Kidney (tissue), 22 donors: ENCODE measurements at places on chromosomes 6 and 20. TPM values are rescaled to one million over a fixed set of nuclear protein-coding genes. Genes with fewer than 3 reads are reported as not detected.

The MOCS3 gene
- total RNA-seq = 5.1 TPM

- no peaks in the 10 kb centered on the region for H3K27me3 ChIP-seq
- H3K4me3 ChIP-seq = no peak overlapping the region
- no peak for DNase-seq
- H3K36me3 ChIP-seq = no peaks in the 10 kb centered on the region
- H3K4me1 ChIP-seq = no peaks in the 10 kb centered on the region
Observed at GRCh38 chr6:71072508-71072907, 115.6 kb upstream of the B3GAT2 start.

- H3K4me3 ChIP-seq = no peak overlapping the region
- no peaks in the 10 kb centered on the region for H3K4me1 ChIP-seq
- no peaks in the 10 kb centered on the region for H3K36me3 ChIP-seq
- no peaks in the 10 kb centered on the region for H3K27me3 ChIP-seq
- H3K27ac ChIP-seq = no peak overlapping the region
Observed at GRCh38 chr6:38459291-38459690, 180.4 kb downstream of the BTBD9 start.

The TAGAP gene
- total RNA-seq = 8.8 TPM

DNA sequence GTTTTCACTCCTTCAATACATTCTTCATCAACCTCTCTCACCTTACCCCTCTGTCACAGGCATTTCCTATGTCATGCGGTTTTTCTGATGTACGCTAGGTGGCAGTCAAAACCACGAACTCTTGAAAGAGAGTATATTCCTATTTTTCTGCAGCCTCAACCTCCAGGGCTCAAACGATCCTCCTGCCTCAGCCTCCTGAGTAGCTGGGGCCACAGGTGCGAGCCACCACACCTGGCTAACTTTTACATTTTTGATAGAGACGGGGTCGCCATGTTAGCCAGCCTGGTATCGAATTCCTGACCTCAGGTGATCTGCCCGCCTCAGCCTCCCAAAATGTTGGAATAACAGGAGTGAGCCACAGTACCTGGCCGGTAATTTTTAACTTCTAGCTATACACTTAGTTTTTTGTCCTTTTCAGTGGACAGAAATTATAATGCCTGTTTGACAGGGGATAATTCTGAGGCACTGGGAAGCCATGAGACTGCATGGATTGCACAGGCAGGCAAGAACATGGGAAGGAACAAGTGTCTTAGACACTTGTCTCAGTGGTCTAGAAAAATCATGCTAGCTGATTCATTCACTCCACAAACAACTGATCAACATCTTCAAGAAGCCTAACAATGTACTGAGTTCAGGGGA lies 22.5 kb upstream of the HFE start:
- H3K4me3 ChIP-seq = no peak overlapping the region
- no peaks in the 10 kb centered on the region for H3K4me1 ChIP-seq
- no peaks in the 10 kb centered on the region for H3K36me3 ChIP-seq
- no peak overlapping the region for H3K27ac ChIP-seq

- DNase-seq = no peak
- no peaks in the 10 kb centered on the region for H3K4me1 ChIP-seq
- H3K36me3 ChIP-seq = peaks cover 6% of the 10 kb centered on the region
- H3K27me3 ChIP-seq = no peaks in the 10 kb centered on the region
Observed at GRCh38 chr20:48962976-48963771, 41.7 kb downstream of the ARFGEF2 start.

DNA sequence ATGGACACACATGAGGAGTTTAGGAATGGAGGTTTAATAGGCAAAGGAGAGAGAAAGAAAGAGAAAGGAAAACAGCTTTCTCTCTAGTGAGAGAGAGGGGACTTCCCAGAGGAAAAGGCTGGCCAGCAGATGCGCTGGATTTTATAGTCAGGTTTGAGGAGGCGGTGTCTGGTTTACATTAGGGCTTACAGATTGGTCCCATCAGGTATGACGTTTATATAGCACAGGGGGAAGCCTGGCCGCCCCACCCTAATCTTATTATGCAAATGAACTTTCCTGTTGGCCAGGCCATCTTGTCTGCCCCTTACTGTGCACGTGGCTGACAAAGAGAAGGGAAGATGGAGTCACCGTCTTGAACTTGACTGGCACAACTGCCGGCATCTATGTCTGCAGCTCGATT lies 86.6 kb upstream of the QKI start:
- H3K27ac ChIP-seq = no peak overlapping the region
- no peak for DNase-seq
- no peaks in the 10 kb centered on the region for H3K27me3 ChIP-seq
- no peaks in the 10 kb centered on the region for H3K4me1 ChIP-seq

DNA sequence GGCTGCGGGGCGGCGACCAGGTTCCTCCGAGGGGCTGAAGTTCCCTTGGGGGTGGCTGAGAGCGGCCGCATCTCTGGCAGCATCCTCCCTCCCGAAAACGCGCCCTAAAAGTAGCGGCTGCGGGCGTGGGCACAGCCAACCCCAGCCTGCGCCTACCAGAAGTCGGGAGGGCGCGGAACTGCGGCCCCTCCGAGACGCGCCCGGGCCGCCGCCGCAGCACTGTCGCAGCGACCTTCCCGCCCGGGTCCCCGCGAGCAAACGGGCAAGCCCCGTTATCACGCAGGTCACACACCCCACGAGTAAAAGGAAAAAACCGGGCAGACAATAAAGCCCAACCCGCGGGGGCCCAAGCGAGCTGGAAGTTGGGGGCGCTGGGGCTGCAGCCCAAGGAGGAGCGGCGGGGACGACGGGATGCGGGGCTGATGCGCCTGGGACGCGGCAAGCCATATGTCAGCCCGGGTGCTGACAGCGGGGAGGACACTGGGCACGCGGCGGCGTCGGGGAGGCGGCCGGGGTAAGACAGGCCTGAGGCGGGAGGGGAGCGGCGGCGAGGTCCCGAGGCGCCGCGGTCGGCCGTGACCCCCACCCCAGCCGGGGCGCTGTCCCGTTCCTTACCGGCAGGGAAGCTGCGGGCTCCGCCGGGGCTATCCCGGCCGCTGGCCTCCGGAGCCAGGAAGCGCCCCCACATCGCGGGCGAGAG lies 659 bp downstream of the CEP85L start:
- no peaks in the 10 kb centered on the region for H3K36me3 ChIP-seq
- peak; percentile 86 for DNase-seq
- H3K4me3 ChIP-seq = peak overlapping the region; percentile 82
- H3K4me1 ChIP-seq = peaks cover 2% of the 10 kb centered on the region
- H3K27me3 ChIP-seq = no peaks in the 10 kb centered on the region

- DNase-seq = no peak
- no peaks in the 10 kb centered on the region for H3K27me3 ChIP-seq
Observed at GRCh38 chr6:106122938-106123656, 37.0 kb downstream of the PRDM1 start.

GRCh38 chr20:12597551-12597950 lies 411.2 kb upstream of the SPTLC3 start:
- DNase-seq = no peak
- no peak overlapping the region for H3K4me3 ChIP-seq
- no peaks in the 10 kb centered on the region for H3K4me1 ChIP-seq
- H3K27ac ChIP-seq = no peak overlapping the region
- H3K36me3 ChIP-seq = no peaks in the 10 kb centered on the region

DNA sequence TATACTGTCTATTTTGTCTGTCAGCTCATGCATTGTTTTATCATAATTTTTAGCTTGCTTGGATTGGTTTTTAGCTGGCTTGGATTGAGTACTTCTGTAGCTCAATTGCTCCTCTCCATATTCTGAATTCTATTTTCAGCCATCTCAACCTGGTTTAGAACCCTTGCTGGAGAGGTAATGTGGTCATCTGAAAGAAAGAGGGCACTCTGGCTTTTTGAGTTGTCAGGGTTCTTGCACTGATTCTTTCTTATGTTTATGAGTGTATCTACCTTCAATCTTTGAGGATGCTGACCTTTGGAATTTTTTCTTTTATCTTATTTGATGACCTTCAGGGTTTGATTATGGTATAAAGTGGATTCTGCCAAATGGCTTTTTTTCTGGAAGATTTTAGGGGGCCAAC lies 632.7 kb upstream of the ID4 start:
- no peaks in the 10 kb centered on the region for H3K36me3 ChIP-seq
- H3K27ac ChIP-seq = no peak overlapping the region
- H3K4me3 ChIP-seq = no peak overlapping the region
- no peak for DNase-seq
- H3K27me3 ChIP-seq = no peaks in the 10 kb centered on the region

DNA sequence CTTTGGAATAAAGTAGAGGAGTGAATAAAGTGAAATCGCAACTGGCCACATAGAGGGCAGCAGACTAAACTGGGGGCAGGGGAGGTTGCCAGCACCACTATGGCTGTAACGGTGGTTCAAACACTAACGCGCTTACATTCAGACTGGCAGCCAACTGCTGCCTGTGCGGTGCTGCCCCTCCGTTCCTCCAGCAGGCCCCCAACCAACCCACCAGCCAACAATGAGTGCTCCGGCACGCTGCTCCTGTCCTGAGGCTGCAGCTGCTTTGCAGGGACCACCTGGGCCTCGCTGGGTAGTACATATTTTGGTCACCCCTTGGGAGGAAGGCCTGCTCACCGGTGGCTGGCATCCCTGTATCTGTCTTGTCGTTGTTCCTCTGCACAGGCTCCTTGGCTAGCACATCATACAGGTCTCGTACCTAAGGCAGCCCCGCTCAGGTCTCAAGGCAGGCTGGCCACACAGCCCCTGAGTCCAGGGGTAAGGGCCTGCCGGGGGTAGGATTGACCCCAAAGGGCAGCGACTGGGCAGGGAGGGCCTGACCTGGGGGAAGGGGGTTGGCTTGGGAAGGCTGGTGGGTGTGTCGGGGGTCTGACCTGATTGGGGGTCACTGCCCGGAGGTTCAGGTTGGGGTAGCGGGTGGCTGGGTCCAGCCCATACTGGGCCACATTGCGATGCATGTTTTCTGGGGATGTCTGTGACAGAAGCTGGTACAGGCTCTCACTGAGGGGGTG lies 6.3 kb downstream of the MICAL1 start:
- H3K27me3 ChIP-seq = no peaks in the 10 kb centered on the region
- no peak overlapping the region for H3K27ac ChIP-seq
- H3K36me3 ChIP-seq = peaks cover 9% of the 10 kb centered on the region

GRCh38 chr20:51680067-51680749 lies 88.0 kb downstream of the ATP9A start:
- no peaks in the 10 kb centered on the region for H3K4me1 ChIP-seq
- no peak overlapping the region for H3K4me3 ChIP-seq
- no peak overlapping the region for H3K27ac ChIP-seq
- DNase-seq = no peak

DNA sequence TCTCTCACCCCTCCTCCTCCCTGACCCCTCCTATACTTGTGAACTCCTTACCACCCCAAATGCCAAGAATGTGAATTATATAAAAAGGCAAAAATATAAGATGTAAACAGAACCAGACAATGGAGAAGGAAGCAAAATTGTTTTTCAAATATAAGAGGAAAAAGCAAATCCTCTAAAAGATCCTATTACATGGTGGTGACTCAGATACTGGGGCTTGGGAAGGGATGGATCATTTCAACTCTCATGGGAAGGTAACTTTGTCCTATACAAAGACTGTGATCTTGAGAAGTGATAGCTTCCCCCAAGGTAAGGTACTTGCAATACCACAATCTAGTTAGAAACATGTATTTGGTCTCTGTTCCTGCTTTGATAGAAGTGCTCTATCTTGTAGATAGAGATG lies 24.6 kb upstream of the TNFRSF21 start:
- H3K4me3 ChIP-seq = no peak overlapping the region
- no peak overlapping the region for H3K27ac ChIP-seq
- no peaks in the 10 kb centered on the region for H3K36me3 ChIP-seq

The BTNL2 gene
- not detected for total RNA-seq
